Activated T-cell treated with anti-CD3 and anti-CD28 coated beads for 24 hours (primary cell): ENCODE measurements at places on chromosomes 12 and 14.

DNA sequence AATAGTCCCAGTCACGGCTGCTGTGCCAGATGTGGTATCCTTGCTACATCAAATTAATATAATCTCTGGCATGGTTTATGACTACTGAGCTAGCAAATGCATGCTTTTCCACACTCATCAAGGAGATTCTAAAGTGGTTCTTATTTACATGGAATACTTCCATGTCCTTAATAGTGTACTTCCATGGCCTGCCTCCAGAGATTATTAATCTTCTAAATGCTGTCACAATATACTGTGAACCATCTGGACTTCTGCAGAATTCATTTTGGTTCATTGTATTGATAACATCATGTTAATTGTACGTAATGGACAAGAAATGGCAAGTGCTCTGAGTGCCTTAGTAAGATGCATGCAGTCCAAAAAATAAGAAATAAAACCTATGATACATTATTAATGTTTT is 230.8 kb downstream of the NUAK1 start:
- DNase-seq: no peak

- peak; percentile 82 for DNase-seq
Measured at GRCh38 chr14:22570132-22570949, 18.7 kb downstream of the DAD1 start.

GRCh38 chr14:76937181-76938091 is 91.1 kb downstream of the IRF2BPL start:
- no peak for DNase-seq

DNA sequence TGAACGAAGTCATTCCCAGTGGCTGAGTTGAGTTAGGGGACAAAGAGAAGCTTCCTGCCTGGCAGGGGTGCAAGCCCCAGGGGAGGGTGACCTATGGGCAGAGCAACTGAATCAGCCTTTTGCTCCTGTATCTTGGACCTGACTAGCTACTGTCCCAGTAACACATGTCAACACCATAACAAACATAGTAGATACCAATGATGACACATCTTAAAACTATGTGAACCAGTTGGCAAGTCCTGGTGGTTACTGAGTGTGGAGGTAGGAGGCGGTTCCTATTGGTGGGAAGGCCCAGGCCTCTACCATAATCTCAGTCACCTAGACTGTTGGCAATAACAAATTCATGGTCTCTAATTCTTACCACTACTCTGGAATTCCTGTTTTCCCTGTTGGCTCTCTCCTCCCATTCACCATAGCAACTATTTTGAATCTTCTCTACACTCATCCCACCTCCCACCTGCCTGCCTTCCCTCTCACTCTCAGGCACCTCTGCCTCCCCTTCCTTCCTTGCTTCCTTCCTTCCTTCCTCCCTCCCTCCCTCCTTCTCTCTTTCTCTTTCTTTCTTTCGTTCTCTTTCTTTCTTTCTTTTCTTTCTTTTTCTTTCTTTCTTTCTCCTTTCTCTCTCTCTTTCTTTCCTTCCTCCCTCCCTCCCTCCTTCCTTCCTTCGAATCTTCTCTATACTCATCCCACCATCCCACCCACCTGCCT is 8.1 kb upstream of the P2RX7 start:
- no peak for DNase-seq

GRCh38 chr12:102951841-102952240 is 5.6 kb upstream of the ASCL1 start:
- DNase-seq: no peak
